ENCODE measurements at places on chromosomes 1 and 21. TPM values are rescaled to one million over a fixed set of nuclear protein-coding genes. Genes with fewer than 3 reads are reported as not detected.

- no peaks in the 10 kb centered on the region for H3K27me3 ChIP-seq
- no peaks in the 10 kb centered on the region for H3K4me1 ChIP-seq
- H3K36me3 ChIP-seq = no peaks in the 10 kb centered on the region
- DNase-seq = no peak
These were observed 110.2 kb upstream of the L1TD1 start for GRCh38 chr1:62084310-62084890.

- H3K27ac ChIP-seq = no peak overlapping the region
- no peak overlapping the region for H3K4me3 ChIP-seq
- no peaks in the 10 kb centered on the region for H3K36me3 ChIP-seq
- DNase-seq = no peak
These were observed 6.6 kb downstream of the KRTAP10-8 start for GRCh38 chr21:44618504-44618903.

Gene KCNE2
- not detected for total RNA-seq

- H3K27me3 ChIP-seq = no peaks in the 10 kb centered on the region
- no peak overlapping the region for H3K27ac ChIP-seq
- H3K36me3 ChIP-seq = no peaks in the 10 kb centered on the region
- no peak overlapping the region for H3K4me3 ChIP-seq
- H3K4me1 ChIP-seq = no peaks in the 10 kb centered on the region
- DNase-seq = no peak
These were observed 260.8 kb downstream of the SPATA17 start for GRCh38 chr1:217891966-217892365.

Gene ANKRD13C
- 27.6 TPM for total RNA-seq

Gene ATP6V1G3
- total RNA-seq = not detected

DNA sequence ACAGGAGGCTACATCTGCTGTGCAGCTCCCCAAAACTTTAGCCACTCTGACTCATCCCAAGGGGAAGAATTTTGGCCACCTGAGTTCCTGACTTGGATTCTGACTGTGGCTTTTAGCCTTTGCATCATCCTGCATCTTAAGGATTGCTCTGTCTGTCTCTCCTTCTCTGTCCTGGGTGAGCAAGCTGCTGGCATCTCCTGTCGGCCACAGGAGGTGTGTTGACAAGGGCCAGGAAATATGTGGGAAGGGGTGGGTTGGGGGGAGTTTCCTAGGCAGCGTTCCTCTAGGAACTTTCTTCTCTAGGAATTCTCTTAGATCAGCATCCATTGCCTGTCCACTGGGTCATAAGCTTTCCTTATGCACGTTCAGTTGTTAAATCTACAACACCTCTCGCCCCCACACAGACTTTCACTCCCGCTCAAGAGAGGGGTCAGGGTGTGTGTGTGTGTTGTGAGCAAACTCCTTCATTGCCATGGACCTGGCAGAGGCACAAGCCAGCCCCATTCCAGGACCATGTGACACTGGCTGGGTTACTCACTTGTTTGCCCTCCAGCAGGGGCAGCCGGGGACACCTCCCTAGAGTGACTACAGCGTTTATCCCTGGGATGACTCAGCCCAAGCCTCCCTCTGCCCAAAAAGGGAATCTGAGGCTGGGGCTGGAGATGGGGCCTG, 145.0 kb upstream of the DUSP10 start:
- no peak overlapping the region for H3K27ac ChIP-seq
- H3K4me3 ChIP-seq = no peak overlapping the region
- H3K27me3 ChIP-seq = no peaks in the 10 kb centered on the region
- no peak for DNase-seq
- no peaks in the 10 kb centered on the region for H3K36me3 ChIP-seq

- H3K4me1 ChIP-seq = peaks cover 6% of the 10 kb centered on the region
- H3K27ac ChIP-seq = no peak overlapping the region
- DNase-seq = no peak
These were observed 43.1 kb upstream of the SGIP1 start for GRCh38 chr1:66490816-66491215.

Gene ELAPOR1
- total RNA-seq = 2.0 TPM

Gene CACNA1S
- 0.12 TPM for total RNA-seq

Gene OR2T29
- total RNA-seq = not detected

DNA sequence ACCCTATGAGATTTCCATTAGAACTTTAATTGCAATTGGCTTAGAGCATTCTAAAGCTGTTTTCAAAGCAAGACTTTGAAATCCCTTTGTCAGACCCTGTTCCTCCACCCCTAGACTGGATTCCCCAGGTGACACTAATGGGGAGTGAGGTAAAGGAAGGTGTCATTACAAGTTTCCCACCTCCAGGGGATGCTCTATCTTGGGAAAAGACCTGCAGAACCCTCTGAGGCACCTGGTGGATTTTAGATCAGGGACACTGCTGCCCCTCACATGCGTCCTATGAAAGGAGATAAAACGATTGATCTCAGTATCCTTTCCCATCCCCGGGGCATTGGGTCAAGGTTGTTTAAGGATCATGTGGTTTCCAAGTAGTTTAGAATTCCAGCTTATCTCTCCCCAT, 80.3 kb upstream of the RGS4 start:
- no peak overlapping the region for H3K27ac ChIP-seq
- H3K4me1 ChIP-seq = no peaks in the 10 kb centered on the region
- no peaks in the 10 kb centered on the region for H3K36me3 ChIP-seq
- DNase-seq = no peak
- H3K27me3 ChIP-seq = no peaks in the 10 kb centered on the region
- no peak overlapping the region for H3K4me3 ChIP-seq

Gene AKR7A3
- total RNA-seq = not detected

DNA sequence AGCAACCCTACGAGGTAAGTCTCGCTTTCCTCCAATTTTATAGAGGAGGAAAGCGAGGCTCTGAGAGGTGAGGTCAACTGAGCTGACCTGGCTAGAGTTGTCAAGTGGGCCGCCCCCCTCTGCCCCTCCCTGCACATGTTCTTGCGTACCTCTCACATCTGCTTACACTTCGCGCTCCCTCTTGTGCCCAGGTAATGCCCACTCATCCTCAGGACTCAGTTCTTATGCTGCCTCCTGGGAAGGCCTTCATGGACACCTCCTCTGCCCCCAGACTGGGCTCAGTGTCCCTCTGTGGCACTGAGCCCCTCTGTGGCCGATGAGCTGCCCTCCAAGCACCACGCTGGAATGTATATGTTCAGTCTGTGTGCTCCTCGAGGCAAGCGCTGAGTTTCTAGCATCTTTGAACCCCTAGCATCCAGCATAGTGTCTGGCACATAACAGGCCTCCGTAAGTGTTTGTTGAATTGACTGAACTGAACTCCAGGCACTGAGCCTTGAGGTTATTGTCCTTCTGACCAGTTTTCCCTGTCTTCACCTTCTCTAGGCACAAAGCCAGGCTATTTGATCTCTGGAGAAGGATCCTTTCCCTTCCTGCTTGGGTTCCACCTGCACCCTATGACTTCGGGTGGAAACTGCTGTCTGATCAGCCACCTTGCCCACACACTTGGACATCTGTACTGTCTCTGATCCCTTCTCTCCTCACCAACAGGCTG, 13.5 kb downstream of the MOV10 start:
- no peaks in the 10 kb centered on the region for H3K4me1 ChIP-seq
- no peaks in the 10 kb centered on the region for H3K27me3 ChIP-seq
- H3K27ac ChIP-seq = no peak overlapping the region
- H3K4me3 ChIP-seq = no peak overlapping the region
- no peaks in the 10 kb centered on the region for H3K36me3 ChIP-seq

DNA sequence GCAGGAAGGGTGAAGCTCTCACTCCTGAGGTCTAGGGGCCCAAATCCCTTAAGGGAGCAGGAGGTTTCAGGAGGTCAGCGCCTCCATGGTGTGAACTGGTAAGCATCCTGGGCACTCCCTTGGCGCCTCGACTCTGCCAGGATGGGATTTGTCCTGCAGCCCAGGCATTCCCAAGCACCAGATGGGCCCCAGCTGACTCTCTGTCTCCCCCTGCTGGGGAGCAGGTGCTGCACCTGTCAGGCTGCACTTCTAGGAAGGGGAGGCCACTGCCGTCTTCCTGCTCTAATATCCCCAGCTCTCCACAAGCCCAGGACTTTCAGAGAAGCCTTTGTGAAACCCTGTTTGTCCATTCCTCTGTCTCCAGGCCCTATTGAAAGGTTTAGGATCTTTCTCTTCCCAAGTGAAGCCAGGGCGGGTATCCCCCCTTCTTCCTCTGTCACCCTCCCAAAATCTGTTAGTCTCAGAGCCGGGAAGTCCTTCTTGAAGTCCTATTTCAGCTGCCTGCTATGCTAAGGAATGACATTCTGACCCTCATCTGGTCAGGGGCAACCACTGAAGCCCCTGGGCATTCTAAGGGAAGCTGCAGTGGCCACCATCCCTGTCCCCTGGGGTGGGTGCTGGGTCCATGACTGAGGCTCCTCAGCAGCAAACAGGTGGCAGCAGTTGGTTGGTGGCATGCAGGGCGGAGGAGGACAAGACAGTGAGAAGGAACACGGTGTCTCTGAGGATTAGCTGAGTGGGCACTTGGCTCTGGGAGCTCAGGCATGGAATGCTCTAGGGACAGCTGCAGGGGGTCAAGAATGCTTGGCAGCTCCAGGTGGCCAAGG, 3.2 kb downstream of the MYBPH start:
- DNase-seq = peak; percentile 76
- H3K27me3 ChIP-seq = no peaks in the 10 kb centered on the region
- no peaks in the 10 kb centered on the region for H3K36me3 ChIP-seq
- H3K4me1 ChIP-seq = peaks cover 12% of the 10 kb centered on the region

- H3K27me3 ChIP-seq = no peaks in the 10 kb centered on the region
- H3K27ac ChIP-seq = no peak within 1 kb of the TSS
- H3K4me1 ChIP-seq = peaks cover 29% of the 10 kb centered on the region
- peak within 1 kb of the TSS; percentile 71 for H3K4me3 ChIP-seq
- DNase-seq = peak; percentile 85
These were observed at the start of gene CDK18 for GRCh38 chr1:205504311-205505075. Gene CDK18 (plus strand): TSS chr1:205504669. CDS start chr1:205523168, 18,499 bp downstream.
